ENCODE measurements at places on chromosomes 12 and 14.

GRCh38 chr12:39592295-39592694 is 27.3 kb downstream of the ABCD2 start:
- DNase-seq: no peak

- no peak for DNase-seq
Measured at GRCh38 chr12:63052696-63053095, 98.3 kb downstream of the AVPR1A start.

DNA sequence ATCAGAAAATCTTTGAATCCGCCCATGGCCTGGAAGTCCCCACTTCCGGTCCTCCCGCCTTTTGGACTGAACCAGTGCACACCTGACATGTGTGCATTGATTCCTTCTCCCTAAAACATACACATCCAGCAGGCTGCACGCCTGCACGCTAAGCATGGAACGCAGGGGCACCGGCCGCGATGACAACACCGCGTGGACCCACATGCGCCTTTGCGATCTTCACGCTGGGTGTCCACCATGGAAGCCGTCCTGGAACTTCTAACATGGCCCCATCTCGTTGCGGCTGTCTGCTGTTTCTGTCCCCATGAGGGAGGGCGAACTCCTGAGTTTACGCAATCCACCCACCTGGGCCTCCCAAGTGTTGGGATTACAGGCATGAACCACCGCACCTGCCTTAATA is 73.7 kb downstream of the GALNT9 start:
- no peak for DNase-seq

- no peak for DNase-seq
Measured at GRCh38 chr12:98228683-98229539, 286.5 kb upstream of the TMPO start.

GRCh38 chr12:96864335-96864734 is 42.7 kb upstream of the NEDD1 start:
- no peak for DNase-seq

DNA sequence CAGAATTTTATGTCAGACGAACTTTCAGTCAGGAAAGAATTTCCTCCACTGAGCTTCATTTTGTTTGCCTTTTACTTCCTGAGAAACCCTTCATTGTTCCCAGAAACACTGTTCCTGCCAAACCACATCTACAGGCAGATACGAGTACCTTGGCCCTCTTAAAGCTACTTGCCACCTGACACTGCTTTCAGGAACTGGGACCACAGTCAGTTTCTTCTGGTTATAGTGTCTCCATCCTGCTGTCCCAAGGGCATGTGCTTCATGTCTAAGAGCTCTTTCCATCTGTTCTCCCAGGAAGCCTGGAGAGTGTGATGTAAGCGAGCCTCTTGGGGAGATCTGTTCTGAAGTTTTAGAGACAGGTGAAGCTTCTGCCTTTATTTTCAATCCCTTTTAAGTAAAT is 161.7 kb upstream of the PLEKHA5 start:
- DNase-seq: no peak

- DNase-seq: no peak
Measured at GRCh38 chr14:64715146-64715627, 11.0 kb downstream of the PLEKHG3 start.

DNA sequence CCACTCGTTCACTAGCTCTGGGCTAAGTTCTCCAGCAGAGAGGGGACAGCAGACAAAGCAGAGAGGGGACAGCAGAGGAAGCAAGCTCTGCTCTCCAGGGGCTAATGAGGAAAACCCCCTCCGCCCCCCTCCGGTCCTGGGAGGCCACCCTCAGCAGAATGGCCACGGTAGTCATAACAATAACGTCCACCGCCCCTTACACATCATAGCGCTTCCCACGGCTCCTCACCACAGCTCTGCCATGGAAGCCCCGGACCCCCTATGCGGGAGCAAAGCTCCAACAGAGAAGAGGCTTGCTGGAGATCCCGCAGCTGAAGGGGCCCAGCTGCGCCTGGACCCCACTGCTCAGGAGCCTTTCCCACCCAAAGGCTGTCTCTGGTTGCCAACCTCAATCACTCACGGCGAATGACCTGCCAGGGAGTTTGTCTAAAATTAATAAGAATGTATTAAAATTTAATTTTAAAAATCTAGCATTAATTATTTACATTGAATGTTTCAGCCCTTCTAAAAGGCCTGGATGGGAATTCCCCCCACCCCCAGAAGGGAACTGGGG is 17.4 kb downstream of the BEGAIN start:
- DNase-seq: no peak

DNA sequence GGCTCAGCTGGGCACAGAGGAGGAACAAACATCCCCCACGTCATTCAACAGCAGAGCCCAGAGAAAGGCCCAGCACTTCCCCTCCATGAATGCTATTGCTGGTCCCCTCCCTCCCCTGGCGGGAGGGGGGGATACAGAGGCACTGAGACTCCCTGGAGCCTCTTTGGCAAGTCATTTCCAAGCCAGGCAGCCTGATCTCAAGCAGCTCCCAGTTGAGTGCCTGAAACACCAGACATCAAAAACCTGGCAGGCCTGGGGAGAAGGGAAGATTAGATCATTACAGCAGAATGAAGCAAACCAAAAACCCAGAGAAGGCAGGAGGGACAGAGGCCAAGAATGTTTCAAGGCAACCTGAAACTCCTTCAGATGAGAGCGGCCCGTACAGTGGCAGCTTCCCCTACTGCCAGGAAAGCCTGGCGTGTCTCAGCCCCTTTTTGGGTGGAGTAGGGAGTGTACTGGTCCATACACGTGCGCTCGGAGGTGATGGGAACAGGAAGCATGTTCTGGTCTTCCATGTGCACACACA is 92.1 kb downstream of the LRRC74A start:
- DNase-seq: no peak

DNA sequence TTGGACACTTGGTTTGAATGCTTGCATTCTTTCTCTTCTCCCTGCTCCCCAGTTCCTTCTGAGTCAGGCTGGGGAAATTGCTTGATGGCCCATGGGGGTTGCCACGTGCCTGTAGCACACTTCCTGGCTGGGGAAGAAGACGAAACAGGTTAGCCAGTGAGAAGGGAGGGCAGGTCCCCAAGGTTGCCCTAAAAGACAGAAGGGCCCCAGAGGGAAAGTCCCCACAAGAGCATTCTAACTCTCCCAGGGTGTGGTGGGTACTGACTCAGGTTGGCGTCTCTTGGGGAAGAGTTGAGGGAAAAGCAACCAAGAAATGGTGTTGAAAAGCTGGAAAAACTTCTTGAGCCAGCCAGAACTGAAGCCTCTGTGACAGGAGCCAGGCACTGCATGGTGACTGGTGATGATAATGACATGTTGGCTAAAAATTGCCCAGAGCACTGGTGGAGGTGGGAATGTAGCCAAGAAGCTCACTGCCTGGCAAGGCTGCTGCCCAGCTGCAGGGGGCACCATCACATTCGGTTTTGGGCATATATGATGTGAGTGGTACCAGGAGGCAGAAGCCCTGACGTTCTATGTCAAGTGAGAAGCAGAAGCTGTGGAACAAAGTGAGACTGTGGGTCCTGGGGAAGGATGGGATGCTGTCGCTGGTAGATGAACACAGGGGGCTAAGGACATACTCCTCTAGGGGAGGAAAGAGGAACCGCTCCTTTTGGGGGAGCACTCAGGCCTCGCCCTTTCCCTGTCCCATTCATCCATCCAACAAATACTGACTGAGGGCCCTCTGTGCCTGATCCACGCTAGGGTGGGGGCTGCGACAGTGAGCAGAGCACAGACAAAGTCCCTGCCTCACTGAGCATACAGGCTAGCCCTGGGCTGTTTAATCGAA is 8.1 kb upstream of the RABGGTA start:
- DNase-seq: peak; percentile 32

DNA sequence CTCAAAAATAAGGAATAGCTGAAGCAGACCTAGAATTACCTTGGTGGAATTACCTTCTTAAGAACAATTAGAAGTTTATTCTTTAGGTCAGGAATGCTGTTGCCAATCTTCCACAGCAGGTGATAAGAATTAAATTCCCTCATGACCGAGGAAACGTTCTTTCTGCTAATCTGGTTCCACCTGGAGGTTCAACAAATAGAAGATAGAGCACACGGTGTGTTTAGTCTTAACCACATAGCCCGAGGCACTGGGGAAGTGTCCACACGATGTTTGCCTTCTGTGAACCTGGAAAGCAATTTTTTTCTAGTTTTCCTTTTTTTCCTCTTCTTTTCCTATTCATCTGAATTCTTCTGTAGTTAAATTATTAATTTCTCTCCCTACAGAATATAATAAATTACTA is 906.9 kb downstream of the NRXN3 start:
- DNase-seq: no peak

GRCh38 chr12:130920119-130920703 is 33.5 kb upstream of the ADGRD1 start:
- no peak for DNase-seq

GRCh38 chr12:47753021-47754001 is 5.4 kb downstream of the RAPGEF3 start:
- no peak for DNase-seq

- DNase-seq: no peak
Measured at GRCh38 chr12:45357539-45358417, 141.9 kb downstream of the ANO6 start.
